ENCODE measurements at places on chromosomes 3 and 15.

DNA sequence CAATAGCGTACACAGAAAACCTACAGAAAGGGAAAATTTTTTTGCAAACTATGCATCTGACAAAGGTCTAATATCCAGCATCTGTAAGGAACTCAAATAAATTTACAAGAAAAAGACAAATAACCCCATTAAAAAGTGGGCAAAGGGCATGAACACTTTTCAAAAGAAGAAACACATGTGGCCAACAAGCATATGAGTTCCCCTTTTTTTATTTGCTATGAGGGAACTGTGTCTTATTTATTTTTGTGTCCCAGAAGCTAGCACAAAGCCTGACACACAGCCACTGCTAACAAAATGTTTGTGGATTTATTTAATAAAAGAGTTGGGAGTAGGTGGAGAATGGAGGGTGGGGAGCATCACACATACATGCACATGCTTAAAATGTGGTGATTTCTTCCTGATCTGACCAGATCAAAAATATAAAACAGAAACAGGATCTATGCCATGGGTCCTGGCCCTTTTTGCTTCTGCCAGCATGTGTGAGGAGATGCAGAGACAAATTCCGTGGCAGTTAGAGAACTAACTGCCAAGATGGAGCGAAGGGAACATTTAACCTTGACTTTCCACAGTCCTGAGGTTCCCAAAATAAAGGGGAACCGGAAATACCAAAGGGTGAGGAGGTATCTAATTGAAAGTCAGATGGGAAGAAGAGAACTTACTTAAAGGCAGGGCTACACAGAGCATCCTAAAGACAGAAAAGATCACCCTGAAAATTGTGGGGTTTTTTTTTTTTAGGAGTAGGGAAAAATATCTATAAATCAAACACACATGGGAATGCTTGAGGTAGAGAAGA lies at the start of gene TMEM202:
TMEM202 (plus strand) TSS at position 510 of the 793 bp plus-strand sequence; CDS start at position 532, 22 bp downstream.
- no peak for DNase-seq

- DNase-seq = no peak
These were observed 61.7 kb downstream of the SLC12A1 start for GRCh38 chr15:48267766-48268165.

GRCh38 chr3:176349706-176350105 lies 847.6 kb downstream of the TBL1XR1 start:
- DNase-seq = no peak

- no peak for DNase-seq
These were observed 17.4 kb upstream of the ANKRD34C start for GRCh38 chr15:79265167-79265566.

GRCh38 chr3:67418426-67419217 lies 235.8 kb downstream of the SUCLG2 start:
- no peak for DNase-seq

DNA sequence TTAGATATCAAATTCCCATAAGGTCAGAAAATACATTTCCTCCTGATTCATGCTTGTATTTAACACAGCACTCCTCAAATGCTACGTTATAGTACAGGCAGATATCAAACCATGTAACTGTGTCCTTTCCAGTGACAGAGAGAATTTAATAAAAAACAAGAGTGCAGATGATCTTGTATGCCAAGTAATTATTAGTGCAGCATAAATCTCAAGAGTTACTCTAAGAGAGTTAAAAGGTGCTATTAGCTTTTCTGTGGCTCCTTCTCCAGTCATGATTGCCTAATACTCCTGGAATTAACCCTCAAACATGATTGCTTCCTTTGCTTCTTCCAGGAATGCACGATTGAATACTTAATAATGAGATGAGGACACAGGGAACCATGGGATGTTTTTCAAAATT lies 413.0 kb upstream of the DPH6 start:
- no peak for DNase-seq

GRCh38 chr3:51712038-51712420 lies 5.2 kb downstream of the GRM2 start:
- DNase-seq = no peak
